Thoracic aorta (tissue), 2 donors: ENCODE measurements at places on chromosomes 2 and 18. TPM values are rescaled to one million over a fixed set of nuclear protein-coding genes. Genes with fewer than 3 reads are reported as not detected.

DNA sequence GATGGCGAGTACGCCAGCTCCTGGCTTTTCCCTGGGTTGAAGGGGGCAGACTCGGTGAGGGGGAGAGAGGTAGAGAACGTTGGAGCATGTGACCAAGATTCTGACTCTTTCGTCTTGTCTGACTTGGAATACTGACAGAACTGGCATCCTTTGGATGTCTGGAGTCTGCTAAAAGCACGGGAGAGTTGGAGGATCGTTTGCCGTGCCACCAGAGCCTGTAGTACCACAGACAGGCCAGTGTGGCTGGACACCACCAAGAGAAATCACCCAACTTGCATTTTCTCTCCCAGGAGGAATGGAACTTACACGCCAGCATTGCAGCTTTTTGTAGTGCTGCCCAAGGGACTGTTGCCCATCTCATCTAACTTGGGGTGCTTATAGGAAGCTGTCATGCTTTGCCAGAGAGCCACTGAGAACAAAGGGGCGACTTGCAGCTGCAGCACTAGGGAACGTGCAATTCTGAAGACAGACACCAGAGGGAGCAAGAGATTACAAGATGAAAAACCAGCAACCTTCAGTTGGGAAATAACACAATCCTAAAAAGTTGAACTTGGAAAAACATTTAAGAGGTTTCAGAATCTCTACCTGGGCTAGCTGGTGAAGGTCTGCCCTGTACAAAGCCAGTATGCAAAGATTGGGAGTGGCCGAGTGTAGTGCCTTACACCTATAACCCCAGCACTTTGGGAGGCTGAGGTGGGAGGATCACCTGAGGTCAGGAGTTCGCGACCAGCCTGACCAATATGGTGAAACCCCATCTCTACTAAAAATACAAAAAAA is 24.1 kb downstream of the PSMG2 start:
- DNase-seq, result peak; percentile 31

- no peak for DNase-seq
Observed at GRCh38 chr2:241945311-241945710, 75.8 kb downstream of the RTP5 start.

DNA sequence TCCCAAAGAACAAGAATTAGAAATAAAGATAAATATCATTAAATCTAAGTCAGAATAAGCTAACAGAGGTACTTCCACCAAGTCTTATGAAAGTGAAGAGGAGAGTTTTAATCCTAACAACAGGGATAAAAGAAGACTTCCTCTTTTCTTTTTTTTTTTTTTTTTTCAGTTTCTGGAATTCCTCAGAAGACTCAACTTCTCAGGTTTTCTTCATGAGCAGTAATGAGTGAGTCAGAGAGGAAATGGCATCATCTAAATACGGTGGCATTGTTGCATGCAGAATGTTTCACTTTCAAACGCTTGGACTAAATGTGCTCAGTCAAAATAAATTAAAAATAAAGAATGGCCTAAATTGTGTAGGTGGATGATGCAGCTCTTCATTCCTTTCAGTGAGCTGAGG is 45.6 kb upstream of the ARHGAP15 start:
- no peak for DNase-seq

GRCh38 chr18:28059861-28060260 is 117.1 kb downstream of the CDH2 start:
- DNase-seq, result no peak

DNA sequence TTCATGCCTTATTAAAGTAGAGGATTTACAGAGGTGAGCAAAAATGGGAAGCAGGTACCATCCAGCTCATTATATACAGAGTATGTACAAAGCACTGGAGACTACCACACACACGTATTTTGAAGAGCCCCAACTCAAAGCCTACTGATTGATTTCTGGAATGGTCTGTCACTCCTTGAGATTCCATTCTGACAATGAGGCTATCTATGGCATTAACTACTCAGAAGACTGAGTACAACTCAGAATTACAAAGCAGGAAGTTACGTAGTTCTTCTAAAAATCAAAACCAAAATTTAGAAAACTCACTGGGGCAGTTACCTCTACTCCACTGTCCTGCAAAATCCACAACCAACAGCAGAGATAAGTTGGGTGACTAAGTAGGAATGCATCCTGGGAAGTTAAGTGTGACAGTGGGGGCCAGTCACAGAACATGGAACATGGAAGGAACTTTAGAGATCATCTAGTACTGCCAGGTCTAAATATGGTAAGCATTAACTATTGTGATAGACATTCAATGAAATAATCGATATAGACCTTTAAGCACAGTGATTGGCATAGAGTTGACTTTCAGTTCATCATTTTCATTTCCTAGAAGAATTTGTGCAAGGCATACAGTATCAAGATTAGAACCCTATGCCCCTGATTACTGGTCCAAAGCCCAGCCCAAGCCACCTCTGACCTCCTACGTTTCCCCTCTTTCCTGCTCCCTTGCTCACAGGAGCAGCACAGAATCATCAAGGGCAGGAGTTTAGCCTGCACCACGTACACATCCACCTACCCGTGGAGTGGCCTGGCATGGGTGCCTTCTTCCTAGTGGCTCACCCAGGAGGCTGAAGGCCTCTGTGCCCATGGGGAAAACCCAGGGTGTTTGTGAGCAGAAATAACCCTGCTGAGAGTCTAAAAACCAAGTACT is 80.1 kb upstream of the FOSL2 start:
- no peak for DNase-seq

- no peak for DNase-seq
Observed at GRCh38 chr2:45699032-45699658, 47.7 kb downstream of the PRKCE start.

DNA sequence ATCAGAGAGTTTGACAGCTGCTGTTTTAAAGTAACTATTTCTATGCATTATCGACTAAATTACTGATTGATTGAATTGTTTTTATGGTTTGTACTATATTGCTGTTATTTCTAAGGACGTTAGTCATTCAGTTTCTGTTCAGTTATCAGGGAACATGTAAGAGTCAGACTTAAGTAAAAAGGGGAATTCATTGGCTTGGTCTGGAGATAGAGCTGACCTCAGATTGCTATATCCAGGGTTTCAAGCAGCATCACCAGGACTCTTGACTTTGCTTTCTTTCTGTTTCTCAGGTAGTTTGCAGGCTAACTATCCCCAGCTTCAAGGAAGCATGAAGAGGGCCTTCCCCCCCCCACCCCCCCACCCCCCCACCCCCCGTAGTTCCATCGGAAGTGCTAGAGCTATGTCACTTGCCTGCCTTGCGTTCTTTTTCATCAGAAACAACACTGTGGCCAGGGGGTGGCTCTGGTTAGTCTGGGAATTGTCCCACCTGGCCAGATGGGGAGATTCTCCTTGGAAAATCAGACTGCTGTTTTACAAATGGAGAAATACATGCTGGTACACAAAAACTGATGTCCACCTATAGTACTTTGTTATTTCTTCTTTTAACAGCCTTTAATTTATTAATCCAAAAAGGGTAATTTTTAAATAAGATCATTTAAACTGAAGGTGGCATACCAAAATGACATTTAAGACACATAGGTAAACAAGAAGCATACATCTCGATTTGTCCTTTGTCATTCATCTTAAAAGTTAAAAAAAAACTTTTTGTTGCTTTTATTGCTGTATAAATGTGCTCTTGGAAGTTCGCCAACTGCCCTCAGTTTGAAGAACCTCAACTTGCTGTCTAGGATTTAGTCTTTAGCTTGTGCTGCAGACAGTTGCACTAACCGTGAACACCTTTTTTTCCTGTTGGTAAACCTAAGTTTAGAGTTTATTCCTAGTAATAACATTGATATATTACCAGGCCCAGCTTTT is 9.4 kb downstream of the SMAD4 start:
- DNase-seq, result no peak

GRCh38 chr2:42696987-42697386 is 66.9 kb downstream of the OXER1 start:
- DNase-seq, result no peak

- no peak for DNase-seq
Observed at GRCh38 chr2:121049131-121049530, 235.9 kb downstream of the TFCP2L1 start.

DNA sequence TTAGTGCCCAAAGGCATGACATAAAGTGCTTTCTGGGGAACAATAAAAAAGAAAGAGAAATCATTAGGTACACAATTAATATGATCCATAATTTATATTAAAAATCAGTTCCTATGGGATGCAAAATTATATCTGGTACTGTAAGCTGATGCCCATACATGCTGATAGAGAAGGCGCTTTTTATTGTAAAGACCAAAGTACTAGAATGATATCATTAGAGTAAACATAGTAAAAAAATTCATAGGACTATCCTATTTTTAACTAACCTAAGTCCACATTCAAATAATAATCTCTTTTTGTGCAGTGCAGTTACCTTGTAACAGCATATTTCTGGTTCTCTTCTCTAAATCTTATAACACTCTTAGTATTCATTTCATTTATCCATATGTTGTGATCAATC is 252.2 kb downstream of the ASXL3 start:
- DNase-seq, result no peak

DNA sequence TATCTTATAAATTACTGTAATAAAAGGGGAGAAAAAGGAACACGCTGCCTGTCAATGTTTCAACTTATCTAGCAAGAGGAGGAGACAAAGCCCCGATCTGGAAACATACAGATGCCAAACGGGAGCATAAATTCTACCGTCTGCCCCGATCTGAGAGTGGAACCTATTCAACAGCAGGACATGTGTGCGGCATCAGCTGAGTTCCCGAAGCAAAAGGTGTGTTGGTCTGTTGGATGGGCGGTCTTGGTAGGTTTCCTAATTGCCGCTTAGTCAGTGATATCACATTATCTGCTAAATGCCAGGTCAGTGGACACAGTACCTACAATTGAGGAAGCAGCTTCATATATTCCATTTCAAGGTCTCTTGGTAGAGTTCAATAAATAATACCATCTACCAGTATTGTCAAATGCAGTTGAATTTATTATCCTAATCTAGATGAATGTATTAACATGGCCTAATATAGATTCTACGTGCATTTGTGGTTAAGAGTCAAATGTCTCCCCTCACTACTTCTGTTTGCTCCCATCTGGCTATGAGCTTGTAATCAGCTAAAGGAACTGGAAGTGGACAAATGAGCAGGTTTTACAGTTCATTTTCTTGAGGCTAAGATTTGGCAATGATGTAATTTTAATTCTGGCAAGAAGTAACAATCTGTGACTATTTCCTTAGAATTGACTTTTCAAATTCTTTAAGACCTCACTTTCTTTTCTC is 219.0 kb downstream of the ZNF521 start:
- no peak for DNase-seq

- DNase-seq, result no peak
Observed at GRCh38 chr2:26457251-26457666, 20.7 kb downstream of the OTOF start.

- no peak for DNase-seq
Observed at GRCh38 chr2:19702267-19702666, 199.5 kb downstream of the TTC32 start.

DNA sequence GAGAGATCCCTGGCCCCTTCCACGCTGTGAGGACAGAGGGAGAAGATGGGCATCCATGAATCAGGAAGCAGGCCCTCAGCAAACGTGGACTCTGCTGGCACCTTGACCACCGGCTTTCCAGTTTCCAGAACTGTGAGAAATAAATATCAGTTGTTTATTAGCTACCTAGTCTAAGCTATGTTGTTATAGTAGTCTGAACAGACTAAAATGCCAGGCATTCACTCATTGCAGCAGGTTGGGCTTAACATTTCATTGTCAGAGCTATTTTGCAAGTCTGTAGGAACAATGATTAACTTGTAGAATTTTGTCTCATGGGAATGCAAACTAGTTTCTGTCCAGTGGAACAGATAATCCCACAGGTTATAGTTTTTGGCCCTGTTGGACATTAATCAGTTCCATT is 24.8 kb upstream of the TBC1D8 start:
- no peak for DNase-seq

DNA sequence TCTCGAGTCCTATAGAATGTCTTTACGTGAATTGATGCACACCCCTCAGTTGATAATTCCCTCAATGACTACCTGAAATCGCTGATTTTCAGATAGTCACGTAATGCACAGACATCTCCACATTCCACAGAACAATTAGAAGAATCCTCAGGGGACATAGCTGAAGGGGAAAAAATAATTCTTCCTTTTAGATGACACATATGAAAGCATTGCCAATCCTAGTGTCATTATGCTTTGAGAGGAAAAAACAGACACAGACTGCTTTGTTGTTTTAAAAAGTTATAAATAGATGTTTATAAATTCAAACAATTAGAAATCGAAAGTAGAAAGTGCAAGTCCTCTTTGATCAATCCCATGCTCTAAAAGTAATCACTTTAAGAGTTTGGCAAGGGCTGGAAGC is 100.6 kb upstream of the FN1 start:
- no peak for DNase-seq

Gene KATNAL2
- total RNA-seq, result 5.7 TPM

Gene CCL20
- total RNA-seq, result 12.1 TPM
